ENCODE measurements at places on chromosomes 5 and 9.

DNA sequence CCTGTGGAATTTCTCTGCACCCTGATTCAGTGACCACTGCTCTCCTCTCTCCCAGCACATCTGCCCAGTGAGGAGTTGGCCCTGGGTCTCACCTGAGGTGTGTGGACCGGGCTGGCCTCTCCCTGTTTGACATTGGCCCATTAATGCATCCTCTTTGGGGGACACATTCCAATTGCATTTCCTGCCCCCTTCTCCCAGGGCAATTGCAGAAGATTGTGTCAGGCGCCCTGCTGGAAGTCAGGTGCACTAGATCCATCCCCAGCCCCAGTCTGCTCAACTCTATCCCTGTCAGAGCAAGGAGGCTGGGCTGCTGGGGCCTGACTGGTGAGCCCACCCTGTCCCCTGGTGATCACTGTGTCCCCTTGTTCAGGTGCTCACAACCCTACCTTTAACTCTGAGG, 84.5 kb downstream of the LMX1B start:
- no peak for DNase-seq

DNA sequence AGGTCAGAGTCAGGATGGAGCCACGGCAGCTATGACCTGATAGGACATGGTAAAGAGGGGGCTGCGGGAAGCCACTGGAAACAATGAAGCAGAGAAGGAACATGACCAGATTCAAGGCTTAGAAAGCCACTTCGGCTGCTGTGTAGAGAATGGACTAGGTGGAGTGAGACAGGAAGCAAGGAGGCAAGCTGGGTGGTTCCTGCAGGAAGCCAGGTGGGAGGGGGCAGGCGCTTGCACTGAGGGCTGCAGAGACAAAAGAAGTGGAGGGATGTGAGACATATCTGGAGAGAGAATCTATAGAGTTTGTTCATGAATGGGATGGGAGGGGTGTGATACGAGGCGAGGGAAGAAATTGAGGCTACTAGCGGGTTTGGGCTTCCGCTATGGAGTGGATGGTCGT, 19.0 kb upstream of the N4BP3 start:
- no peak for DNase-seq

DNA sequence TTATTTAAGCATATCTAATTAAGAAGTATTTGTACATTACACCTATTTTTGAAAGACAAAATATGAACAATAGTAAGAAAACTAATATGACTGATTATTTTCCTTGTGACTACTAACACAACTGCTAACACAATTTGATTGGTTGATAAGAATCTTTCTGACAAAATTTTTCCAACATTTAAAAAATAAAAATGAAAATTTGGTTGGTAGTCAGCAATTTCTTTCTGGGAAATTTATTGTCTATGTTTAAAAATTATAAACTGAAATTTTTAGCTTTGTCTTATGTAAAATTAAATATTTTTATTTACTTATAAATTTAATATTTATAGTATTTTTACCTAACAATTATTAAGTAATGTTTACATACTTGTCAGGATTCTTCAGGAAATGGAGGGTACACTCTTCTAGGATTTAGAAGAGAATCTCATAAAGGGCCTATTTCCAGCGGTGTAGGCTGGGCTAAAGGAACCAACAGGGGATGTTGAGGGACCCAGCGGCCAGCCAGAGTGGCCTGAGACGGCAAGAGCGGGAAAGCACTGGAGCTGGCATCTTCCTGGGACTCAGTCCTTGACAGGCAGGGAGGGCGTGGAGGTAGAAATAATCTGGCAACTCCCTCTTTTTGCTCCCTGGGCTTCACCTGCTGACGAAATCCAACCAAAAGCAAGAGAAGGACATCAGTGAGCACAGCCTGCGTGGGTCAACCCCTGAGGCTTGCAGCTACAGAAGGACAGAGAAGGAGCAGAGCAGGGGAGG, 14.7 kb upstream of the FAM120A start:
- DNase-seq = no peak

GRCh38 chr5:116626945-116627679, 52.5 kb upstream of the SEMA6A start:
- DNase-seq = peak; percentile 29

DNA sequence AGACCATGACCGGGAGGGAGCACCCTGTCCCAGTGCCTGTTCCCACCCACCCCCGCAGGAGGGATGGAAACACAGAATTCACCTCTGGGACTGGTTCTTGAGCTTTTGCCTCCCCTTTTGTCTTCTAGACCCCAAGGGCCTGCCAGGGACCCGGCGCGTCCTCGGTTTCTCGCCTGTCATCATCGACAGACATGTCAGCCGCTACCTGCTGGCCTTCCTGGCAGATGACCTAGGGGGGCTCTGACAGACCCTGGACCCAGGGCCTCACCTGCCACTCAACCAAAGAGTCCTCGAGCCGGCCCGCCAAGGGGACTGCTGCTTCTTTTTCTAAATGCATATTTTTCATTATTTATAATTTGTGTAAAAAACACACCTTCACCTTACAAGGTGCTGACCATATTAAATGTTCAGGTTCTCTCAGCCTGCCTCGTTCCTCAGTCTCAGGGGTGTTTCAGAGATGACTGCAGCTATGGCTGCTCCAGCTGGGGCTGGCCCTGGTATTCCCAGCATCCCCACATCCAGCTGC, 16.9 kb downstream of the CARD19 start:
- no peak for DNase-seq

GRCh38 chr5:139660923-139661814, 13.0 kb downstream of the CXXC5 start:
- peak; percentile 60 for DNase-seq

DNA sequence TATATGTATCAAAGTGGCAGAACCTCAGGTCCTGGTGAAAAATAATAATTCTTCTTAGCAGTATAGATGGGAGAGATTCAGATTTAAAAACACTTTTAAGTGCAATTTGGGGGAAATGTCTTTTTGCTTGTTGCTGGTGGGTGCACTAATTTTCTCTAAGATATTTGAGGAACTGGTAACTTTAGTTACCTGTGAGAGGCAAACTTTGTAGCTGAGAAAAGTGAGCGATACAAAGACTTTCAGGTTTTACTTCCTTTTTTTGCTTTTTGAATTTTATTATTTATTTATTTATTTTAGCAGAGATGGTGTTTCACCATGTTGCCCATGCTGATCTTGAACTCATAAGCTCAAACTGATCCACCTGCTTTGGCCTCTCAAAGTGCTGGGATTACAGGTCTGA, 303.1 kb upstream of the PTGER4 start:
- peak; percentile 22 for DNase-seq

GRCh38 chr9:91905991-91906469, 44.0 kb downstream of the ROR2 start:
- peak; percentile 46 for DNase-seq

DNA sequence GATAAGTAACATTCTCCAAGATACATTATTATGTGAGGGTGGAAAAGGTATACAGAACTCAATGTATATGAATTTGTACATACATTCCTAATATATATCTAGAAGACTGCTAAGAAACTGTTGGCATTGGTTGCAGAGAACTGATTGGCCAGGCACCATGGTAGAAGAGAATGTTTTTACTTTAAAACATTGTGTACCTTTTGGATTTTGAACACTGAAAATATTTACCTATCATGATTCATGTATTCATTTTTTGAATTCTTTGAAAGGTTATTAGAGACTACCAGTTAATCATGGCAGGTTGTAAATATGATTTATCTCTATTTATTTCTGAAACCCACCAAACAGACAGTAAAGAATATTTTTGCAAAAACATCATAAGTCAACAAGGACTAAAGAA, 41.2 kb upstream of the ADRB2 start:
- DNase-seq = no peak

DNA sequence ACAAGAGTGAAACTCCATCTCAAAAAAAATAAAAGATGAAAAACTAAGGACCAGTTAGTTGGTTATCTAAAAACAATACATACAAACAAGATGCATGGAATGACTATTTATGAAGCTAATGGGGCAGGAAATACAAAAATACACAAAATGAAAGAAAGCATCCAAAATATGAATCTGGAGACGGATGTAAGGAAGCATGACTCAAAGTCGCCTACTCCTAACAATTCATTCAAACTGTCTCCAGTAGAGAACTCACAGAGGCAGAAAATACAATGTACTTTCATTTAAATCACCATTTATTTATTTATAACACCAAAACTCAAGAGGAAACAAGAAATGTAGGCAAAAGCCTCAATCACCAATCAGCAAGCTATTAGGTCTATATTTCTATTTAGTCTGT, 68.4 kb downstream of the SCAI start:
- DNase-seq = no peak

GRCh38 chr5:35198686-35199085, 31.6 kb downstream of the PRLR start:
- no peak for DNase-seq

GRCh38 chr9:84815554-84815953, 146.0 kb downstream of the NTRK2 start:
- no peak for DNase-seq

DNA sequence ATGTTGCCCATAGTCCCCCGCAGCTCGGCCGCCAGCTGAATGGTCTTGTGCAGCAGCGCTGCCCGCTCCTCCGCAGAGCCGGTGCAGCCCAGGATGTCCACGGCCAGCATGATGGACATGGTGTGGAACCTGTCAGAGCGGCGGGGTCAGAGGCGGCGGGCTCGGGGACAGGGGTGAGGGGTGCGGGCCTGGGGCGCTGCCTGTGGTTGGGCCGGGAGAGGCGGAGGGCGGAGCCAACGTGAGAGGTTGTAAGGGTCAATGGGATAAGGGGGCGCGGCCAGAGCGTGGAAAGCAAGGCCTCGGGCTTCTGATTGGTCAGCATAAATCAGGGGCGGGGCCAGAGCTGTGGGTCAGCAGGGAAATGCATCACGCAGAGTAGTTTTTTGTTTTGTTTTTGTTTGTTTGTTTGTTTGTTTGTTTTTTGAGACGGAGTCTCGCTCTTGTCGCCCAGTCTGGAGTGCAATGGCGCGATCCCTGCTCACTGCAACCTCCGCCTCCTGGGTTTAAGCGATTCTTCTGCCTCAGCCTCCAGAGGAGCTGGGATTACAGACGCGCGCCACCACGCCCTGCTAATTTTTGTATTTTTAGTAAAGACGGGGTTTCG, 6.8 kb upstream of the TOR2A start:
- no peak for DNase-seq

- DNase-seq = peak; percentile 48
Measured at GRCh38 chr9:114619191-114619761, 8.2 kb downstream of the TMEM268 start.

GRCh38 chr5:10862085-10862484, 101.1 kb upstream of the DAP start:
- no peak for DNase-seq

DNA sequence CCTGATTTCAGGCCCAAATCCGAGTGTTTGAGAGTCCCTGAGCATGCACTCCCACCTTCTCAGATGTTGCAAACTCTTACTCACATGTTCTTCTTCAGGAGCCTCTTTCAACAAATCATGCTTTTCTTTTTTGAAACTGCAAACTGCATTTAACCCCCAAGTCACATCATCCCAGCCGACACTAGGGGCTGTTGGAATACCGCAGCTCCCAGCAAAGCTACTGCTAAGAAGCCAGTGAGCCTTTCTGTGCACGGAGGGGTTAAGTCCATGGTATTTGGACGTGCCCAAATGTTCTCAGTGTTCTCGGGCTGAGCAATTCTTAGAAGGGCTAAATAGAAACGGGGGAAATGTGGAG, 282.9 kb downstream of the NFIB start:
- DNase-seq = no peak

- no peak for DNase-seq
Measured at GRCh38 chr9:93633492-93634221, 57.3 kb downstream of the PHF2 start.

DNA sequence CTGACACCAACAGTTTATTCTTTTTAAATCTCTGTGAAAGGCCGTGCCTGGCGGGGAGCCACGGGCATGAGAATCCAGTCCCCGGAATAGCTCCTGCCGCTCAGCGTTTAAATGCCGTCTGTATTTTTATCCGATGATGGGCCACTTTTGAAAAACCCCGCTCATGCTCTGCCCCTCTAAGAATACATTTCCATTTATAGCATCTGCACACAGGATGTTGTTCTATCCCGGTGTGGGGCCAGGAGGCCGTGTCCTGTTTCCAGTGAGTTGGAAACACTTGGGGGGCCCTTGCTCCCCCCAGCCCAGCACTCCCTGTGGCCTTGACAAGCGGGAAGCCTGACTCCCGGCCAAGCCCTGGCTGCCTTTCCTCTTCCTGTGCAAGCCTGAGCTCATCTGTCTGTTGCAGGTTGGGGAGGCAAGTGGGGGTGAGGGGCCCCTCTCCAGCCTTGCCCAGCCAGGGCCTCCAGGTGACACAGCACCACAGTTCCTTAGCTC, 39.0 kb downstream of the ERGIC1 start:
- no peak for DNase-seq

- no peak for DNase-seq
Measured at GRCh38 chr9:83154087-83154736, 91.3 kb upstream of the RASEF start.

DNA sequence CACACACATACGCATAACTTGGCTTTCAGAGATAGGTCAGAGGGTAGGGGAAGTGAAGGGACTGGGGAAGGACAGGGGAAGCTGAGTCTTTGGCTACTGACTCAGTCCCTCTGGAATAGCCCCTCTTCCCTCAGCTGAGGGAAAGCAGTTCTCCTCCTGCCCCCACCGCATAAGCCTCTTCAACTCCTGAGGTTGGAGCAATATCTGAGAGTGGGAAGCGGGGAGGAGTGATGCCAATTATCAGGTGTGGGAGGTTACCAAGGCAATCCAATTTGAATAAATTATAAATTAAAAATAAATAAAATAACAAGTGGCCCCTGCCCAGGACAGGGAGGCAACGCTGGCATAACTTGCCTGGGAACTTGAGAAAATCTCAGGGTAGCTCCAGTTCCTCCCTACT, 1.7 kb upstream of the STOML2 start:
- no peak for DNase-seq

GRCh38 chr9:5834214-5834613, 1.3 kb upstream of the ERMP1 start:
- no peak for DNase-seq

GRCh38 chr9:133700819-133701320, 37.3 kb downstream of the SARDH start:
- DNase-seq = no peak

GRCh38 chr9:132370592-132370991, 15.8 kb upstream of the SETX start:
- DNase-seq = no peak

- DNase-seq = no peak
Measured at GRCh38 chr5:57524348-57525060, 41.9 kb upstream of the ACTBL2 start.

GRCh38 chr5:107437154-107437553, 233.6 kb downstream of the EFNA5 start:
- no peak for DNase-seq

DNA sequence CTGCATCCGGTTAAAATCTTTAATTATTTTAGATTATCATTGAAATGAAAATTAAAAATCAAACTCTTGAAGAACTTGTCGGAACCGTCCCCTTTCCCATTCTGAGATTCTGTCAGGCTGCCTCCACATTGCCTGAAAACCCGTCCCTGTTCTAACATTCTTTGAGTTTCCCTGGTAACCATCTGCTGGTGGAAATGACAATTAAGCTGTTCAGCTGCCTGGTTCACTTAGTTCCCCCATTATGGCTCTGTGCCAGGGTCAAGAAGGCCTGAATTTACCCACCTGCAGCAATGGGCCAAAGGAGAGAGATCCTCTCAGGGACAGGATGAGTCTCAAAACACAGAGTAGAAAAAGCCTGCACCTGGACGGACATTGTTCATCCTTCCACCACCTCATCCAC, 11.8 kb upstream of the TCOF1 start:
- no peak for DNase-seq

GRCh38 chr5:19536387-19536786, 451.6 kb downstream of the CDH18 start:
- DNase-seq = no peak

Measured in GM10248 (cell line).